ENCODE measurements at places on chromosomes 5 and 9.

DNA sequence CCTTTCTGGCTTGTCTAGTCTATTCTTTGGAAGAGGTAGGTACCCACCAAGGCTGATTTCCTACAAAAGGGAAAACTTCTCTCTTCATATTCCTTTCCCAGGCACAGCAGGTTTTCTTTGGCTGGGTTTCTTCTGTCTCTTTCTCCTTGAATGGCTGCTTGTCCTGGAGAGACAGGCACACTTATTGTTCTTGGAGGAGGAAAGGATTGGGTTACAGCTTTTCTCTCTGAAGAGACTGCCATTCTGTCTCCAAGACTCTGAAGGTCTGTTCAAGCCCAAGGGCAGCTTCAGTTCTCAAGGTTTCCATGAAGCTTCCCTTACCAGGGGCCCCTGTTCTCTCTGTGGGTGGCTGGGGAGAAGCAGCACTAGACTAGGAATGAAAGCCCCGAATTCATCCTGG, 33.9 kb downstream of the ACTBL2 start:
- DNase-seq = no peak

DNA sequence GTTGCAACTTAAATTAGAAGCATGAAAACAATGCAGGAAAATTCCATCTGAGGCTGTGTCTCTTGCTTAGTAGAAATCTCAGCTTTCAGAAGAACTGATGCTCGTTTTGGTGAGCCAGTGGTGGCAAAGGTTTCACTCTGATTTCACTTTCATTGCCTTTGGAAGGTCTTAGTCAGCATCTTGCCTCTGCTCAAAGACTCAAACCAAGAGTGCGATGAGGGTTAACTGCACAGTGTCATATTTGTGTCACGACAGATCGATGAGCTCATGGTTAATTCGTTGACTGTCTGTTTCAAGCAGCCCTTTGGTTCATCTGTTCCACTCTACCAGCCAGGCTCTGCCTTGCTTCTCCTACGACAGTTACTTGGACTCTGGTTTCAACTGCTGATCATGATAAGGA, 331.3 kb upstream of the KIF2A start:
- DNase-seq = no peak

GRCh38 chr9:106864373-106865143, 1.6 kb downstream of the ZNF462 start:
- no peak for DNase-seq

DNA sequence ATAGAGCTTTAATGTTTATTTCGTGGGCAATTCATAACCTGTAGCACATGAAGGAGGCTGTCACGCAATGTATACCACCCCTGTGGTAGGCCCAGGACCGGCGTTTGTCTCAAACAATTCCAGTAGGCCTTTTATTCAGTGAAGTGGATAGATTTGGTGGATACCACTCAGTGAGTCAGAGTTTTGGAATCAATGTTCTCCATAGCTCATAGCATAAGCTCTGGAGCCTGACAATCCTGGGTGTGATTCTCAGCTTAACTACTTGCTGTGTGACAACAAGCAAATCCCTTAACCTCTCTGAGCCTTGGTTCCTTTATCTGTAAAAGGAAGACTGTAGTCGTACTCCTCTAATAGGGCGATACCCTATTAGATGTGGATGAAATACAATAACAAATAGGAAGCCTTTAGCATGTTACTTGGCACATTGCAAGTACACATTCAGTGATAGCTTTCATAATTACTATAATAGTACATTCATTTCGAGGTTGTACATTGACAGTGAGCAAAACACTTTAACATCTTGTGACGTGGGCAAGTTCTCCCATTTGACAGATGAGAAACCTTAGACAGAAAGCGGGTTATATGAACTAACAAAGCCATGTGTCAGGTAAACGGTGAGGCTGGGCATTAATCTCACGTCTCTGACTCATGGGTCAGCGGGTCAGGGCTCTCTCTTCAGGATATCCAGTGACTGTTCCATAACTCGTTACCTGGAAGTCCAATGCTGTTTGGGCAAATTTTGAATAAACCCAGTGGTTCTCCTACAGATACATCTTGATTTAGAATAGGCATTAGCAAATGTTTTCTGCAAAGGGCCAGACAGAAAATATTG, 130.8 kb downstream of the C9orf152 start:
- no peak for DNase-seq

- DNase-seq = no peak
Measured at GRCh38 chr9:126002476-126003350, 255.5 kb downstream of the PBX3 start.

- no peak for DNase-seq
Measured at GRCh38 chr9:98057138-98057799, 737 bp downstream of the NANS start.

- no peak for DNase-seq
Measured at GRCh38 chr5:89981878-89982773, 427.4 kb downstream of the CETN3 start.

DNA sequence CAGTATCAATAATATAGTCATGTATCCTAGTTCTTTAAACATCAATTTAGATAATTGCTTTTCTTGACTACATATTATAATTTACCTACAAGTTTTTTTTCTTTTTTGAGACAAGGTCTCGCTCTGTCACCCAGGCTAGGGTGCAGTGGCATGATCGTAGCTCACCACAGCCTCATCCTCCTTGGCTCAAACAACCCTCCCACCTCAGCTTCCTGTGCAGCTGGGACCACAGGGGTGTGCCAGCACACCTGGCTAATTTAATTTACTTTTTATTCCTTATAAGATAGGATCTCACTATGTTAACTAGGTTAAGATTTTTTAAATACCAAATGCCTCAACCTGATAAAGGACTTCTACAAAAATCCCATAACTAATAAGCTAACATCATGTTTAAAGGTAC, 21.1 kb downstream of the UIMC1 start:
- DNase-seq = no peak

GRCh38 chr5:77627869-77628674, 10.4 kb downstream of the OTP start:
- no peak for DNase-seq

GRCh38 chr5:14946815-14947620, 75.4 kb upstream of the ANKH start:
- DNase-seq = no peak

DNA sequence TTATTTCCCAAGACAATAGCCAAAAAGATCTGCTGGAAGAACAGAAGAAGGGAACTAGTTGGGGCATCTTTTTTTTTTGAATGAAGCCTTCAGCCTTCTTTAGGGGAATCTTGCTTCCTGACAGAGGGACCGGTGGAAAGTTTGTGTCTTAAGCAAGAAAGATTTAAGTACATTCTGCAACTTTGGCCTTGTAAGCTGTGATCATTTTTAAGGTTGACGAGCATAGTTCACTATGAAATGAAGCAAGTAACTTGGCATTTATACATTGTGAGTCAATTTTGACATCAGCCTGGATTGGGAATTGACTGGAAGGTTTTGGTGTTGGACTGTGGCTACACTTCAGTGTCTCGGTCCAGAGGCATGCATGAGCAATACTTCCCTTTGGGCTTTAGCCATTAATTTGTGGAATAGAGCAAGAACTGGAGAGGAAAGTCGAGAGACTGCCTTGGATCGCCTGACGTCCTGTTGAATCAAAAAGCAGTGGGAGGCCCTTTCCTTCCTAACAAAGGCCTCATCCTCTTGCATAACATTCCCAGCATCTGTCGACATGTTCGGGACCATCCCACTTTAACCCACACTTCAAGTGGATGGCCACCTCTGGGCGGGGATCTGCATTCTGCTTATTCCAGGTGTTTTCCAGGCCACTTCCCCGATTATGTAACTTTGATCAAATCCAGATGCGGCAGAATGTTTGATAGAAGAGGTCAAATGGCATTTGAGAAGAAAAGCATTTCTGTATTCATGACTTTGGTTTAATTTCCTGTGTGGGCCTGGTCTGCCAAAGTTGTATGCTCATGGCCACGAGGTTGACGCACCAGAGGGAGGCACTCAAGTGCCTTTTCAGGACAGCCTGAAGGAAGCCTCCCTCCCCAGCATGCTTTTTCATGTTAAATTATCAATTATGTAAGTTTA, 12.5 kb downstream of the ABL1 start:
- DNase-seq = no peak

GRCh38 chr9:4048441-4048840, 251.4 kb downstream of the GLIS3 start:
- no peak for DNase-seq

- DNase-seq = no peak
Measured at GRCh38 chr9:78778861-78779374, 482.0 kb downstream of the PSAT1 start.

DNA sequence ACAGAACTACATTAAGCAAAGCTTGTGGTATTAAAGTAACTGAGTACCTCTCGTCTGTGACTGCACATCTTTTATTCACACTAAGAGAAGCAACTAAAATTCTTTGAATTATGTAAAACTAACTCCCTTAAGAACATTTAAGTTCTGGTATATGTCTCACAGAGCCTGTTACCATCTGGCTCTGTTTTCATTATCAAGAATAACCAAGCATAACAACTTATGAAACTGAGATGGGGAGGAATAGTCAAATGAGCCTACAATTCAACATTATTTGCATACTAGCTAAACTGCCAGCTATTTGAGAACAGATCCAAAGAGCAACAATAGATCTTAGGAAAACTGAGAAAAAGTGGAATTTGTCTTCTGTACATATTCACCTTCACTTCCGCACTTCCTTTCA, 25.3 kb upstream of the ISOC1 start:
- no peak for DNase-seq

DNA sequence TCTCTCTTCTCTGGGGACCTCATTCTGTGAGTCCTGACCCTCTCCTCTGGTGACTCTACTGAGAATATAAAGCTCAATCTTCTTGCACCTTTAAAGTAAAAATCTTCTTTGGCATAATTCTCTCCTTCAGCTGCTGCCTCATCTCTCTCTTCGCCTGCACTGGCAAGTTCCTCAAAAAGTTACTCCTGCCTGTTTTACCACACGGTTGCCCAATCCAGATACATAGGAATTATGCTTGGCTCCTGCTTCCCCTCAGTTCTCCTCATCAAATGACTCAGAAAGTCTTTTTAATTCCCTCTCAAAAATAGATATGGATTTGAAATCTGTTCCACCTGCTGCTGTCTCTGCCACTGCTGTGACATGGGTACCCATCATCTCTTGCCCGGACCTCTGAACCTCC, 14.4 kb upstream of the HRCT1 start:
- DNase-seq = no peak

DNA sequence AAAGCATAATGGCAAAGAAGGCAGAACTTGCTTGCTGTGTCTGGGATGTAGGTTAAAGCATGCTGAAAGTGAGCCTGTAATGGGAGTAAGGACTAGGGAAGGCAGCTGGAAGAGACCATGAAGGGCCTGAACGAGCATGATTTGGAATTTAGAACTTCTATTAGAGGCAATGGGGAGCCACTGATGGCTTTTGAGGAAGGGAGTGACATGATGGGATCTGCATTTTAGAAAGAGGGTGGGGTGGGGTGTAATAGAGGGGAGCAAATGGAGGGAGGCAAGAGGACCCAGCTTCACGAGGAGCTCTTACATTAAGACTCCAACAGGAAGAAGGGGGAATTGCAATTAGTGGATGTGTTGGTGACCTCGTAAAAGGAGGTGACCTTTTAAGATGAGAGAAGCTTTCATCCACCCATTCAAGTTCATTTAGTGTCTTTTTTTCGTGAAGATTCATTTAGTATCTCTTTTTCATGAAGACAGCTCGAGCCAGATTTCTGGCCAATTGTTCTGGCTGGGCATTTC, 13.6 kb upstream of the GABRP start:
- no peak for DNase-seq

DNA sequence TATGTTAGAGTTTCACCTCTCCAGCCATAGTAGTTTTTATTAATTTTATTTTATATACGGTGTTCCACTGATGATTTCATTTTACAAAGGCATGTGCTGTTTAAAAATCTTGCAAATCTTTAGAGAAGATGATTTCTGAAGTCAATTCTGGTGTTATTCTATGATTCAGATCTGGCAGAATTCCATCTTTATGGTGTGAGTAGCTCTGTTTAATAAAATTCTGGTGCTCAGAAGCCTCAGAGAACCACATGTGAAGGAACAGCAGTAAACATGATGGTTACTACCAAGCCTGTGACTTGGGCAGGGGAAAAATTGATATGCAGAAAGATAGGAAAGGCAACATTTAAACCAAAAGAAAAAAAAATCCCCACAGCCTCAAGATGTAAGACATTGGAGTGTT, 299.7 kb downstream of the NPR3 start:
- DNase-seq = no peak
